Activated T-helper 17 cell treated with anti-CD3 and anti-CD28 coated beads, Interleukin-2, amount 50 U/mL, for 72 hours (primary cell): ENCODE measurements at places on chromosomes 1 and 21. TPM values are rescaled to one million over a fixed set of nuclear protein-coding genes. Genes with fewer than 3 reads are reported as not detected.

GRCh38 chr1:219333626-219334025 is 159.9 kb downstream of the LYPLAL1 start:
- ATAC-seq: no peak

GRCh38 chr1:162025541-162025940 is 1.9 kb upstream of the OLFML2B start:
- ATAC-seq: no peak

DNA sequence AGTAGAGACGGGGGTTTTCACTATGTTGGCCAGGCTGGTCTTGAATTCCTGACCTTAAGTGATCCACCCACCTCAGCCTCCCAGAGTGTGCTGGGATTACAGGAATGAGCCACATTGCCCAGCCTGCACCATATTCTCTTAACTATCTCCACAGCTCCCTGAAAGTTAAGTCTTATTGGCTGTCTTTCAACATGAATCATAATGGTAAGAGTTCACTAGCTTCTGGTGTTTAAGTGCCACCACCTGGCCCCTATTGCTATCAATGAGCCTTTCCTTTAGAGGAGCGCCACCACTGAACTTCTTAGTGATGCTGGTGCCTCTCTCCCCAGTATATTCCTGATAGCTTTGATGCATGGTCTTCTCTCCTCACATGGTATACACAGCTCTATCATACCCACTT is 15.7 kb downstream of the ZFYVE9 start:
- no peak for ATAC-seq

The ERICH3 gene
- total RNA-seq: not detected
